ENCODE measurements at places on chromosomes 16 and 17.
A peak's percentile ranks its signal among the peaks of the same experiment; 100 is the strongest.

DNA sequence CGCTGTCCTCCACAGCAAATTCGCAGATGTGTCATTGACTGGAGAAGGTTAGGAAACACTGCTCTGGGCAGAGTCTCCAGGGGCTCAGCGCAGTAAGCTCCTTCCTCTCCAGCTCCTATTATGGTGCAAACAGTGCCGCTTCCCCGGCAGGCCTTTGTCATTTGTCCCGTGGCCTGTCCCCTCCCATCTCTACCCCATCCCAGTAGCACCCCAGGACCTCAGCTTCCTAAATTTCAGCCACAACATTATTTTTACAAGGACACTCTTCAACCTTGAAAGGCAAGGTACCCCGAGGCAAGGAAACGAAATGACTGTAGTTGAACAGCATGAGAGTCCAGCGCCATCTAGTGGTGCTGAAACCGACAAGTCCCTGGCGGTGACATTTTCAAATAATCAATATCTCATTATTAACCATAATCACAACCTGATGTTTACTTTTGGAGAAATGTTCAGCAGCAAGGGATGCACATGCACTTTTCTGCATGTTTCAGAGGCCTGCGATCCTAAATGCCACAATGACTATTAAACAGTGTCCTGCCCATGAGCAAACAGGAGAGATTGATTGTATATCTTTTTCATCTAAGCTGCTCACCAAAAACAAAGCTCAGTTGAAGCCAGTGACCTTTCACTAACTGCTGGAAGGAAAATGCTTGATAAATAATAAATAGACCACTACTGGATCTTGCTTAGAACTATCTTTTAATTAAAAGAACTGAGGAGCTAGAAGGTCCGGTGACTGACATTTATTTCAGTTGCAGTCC, 16.5 kb downstream of the MRPS23 start:
- DNase-seq: peak; percentile 83

GRCh38 chr16:78763821-78764440, 664.5 kb downstream of the WWOX start:
- DNase-seq: no peak

DNA sequence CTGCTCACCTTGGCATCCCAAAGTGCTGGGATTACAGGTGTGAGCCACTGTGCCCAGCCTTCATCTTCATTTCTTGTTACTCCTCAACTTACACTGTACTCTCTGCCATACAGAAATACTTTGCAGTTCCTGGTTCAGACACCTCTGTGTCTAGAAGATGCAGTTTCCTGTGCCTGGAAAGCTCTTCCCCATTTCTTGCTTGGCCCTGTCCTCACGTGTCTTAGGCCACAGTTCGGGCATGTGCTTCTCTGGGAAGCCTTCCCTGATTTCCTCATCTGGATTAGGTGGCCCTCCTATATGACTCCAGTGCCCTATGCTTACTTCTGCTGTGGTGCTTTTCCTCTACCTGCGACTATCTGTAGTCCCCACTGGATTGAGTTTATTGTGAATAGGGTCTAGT, 26.5 kb upstream of the CDR2 start:
- DNase-seq: no peak

- no peak for DNase-seq
Measured at GRCh38 chr17:55402374-55402773, 19.3 kb downstream of the MMD start.

DNA sequence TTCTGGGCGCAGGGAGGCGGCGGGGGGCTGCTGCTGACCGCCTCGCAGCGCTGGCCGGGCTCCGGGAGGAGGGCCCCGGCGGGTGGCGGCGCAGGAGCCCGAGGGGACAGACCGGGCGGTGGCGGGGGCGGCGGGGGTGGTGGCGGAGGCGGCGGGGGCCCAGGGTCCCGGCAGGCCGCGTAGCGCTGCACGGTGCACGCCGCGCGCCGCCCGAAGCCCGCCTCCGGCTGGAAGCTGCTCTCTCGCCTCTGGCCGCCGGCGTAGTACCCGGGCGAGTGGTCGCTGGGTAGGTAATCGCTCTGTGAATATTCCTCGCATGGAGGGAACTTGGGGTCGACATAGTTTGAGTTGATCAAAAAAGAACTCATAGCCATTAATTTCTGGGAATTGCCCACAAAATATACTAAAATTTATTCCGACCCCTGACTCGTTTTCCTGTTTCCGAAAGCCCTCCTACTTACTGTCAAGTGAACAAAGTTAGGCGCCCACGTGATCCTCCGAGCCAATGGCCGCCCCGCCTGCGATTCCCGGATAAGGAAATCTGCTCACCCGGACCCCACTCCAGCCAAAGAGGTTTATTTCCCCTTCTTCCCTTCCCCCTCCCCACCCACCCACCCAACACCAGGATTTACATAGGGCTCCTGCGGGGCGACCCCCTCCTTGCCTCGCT, at the start of gene HOXB4:
HOXB4 (minus strand) TSS at position 405 of the 670 bp plus-strand sequence; CDS start at position 374, 31 bp downstream.
- DNase-seq: peak; percentile 77

DNA sequence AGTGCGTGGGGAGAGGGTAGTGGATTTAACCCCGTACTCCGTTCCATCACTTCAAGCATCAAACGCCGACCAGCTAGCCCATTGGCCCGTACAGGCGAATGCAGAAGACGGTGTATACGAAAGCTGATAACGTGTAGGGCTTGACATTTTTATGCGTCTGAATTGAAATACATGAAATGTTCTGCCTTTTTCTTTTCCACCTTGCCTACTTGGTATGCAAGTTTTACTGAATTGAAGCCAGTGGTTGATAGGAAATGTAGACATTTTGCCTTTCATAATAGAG, 834 bp upstream of the STAT3 start:
- DNase-seq: no peak

DNA sequence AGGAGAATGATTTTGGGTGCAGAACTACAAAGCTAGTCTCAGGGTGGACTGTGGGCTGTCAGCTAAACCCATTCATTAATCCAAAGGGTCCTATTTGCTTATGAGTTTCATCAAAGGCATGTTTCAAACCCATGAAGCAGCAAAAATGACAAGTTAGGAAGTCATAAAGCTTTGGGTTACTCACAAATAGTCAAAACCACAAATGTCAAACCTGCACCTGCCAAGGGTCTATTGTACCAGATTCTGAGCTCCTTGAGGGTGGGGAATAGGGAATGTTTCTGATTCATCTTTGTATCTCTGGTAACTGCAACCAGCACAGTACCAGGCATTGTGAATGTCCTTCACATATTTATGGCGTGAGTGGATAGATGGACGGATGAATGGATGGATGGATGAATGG, 317.7 kb downstream of the MAF start:
- DNase-seq: no peak

Data from activated CD8-positive, alpha-beta memory T cell treated with anti-CD3 and anti-CD28 coated beads, Interleukin-2, amount 50 U/mL, for 48 hours (primary cell).